Left lobe of liver (tissue), 2 donors: ENCODE measurements at places on chromosomes 5 and 9.

GRCh38 chr5:9363026-9363425 is 182.8 kb downstream of the SEMA5A start:
- no peak for DNase-seq

DNA sequence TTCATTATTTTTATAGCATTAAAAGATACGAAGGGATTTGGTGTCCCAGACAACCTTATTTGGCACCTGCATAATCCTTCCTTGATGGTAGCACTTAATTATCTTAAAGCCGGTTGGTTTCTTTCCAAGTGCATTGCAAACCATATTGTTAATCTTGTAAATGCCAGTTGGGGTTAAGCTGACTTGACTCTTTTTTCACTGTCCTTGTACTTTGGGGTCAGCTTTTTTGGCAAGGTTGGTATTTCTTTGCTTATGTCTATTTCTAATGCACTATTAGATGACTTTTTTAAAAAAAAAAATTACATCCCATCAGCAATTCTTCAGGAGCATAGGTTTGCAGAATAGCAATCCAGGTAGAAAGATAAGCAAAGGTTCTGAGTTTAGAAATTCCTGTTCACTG is 466.8 kb upstream of the TLE4 start:
- no peak for DNase-seq

- DNase-seq, result no peak
Observed at GRCh38 chr5:122153230-122153629, 23.9 kb downstream of the ZNF474 start.

DNA sequence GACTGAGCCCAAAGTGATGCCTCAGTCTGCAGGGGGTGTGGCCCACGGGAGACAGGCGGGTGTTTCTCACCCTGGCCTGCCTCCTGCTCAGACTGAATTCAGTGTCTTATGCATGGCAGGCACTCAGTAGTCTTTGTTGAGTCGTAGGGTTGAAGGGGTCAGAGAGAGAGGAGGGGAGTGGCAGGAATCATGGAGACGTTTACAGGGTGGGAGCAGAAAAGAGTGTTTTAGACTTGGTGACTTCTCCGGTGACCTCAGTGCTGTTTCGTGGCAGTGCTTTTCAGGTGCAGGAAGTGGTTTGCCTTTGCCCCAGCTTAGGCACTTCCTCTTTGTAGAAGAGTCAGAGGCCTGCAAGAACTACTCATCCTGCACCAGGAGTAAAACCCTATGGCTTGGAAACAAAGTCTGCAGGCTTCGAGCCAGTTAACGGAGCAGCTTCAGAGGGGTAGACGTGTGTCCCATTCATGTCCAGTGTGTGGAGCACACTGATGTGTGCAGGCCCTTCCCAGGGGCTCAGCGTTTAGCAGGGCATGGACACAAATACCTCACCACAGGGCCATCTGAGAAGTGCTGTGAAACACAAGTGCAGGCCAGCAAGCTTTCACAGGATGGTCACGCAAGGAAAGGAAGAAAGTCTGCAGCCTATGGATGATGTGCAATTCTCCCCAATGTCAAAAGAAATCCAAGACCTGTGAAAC is 24.5 kb upstream of the SEMA4D start:
- no peak for DNase-seq

DNA sequence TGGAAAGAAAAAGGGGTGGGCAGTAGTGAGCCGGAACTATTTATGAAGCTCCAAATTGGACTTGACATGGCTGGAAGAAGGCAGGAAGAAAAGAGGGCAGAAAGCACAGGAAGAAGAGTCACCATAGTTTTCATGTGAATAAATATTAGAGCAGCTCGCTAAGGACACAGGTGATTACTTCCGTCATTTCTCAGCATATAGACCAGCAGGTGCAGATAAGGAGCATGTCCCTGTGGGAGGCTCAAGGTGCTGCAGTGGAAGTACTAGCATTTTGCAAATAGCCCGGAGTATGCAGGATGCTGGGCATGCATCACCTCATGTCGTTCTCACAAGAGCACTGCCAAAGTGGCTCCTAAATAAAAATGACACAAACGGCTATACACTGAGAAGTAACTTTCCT is 71.3 kb upstream of the HTR4 start:
- no peak for DNase-seq

GRCh38 chr9:1738511-1739100 is 276.5 kb upstream of the SMARCA2 start:
- no peak for DNase-seq

- no peak for DNase-seq
Observed at GRCh38 chr5:170151097-170151831, 45.6 kb downstream of the FOXI1 start.

DNA sequence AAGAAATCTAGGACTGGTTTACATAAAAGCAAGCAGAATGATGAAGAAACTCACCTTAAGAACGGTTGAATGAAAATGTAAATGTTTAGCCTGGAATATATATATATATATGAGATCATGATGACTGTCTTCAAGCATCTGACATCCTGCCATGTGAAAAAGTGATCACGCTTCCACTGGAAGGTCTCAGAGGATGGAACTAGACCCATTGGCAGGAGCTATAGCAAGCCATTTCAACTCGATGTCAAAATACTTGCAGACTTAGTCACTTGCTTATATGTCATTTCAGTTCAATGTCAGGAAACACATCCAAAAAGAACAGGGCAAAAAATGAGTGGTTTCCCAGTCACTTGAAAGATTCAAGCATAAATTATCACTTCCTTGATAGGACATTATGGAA is 22.2 kb upstream of the TMEM161B start:
- DNase-seq, result no peak
